AG04449 (cell line): ENCODE measurements at places on chromosomes 12 and 14.

- DNase-seq: no peak
Observed at GRCh38 chr12:97112136-97112535, 205.1 kb downstream of the NEDD1 start.

DNA sequence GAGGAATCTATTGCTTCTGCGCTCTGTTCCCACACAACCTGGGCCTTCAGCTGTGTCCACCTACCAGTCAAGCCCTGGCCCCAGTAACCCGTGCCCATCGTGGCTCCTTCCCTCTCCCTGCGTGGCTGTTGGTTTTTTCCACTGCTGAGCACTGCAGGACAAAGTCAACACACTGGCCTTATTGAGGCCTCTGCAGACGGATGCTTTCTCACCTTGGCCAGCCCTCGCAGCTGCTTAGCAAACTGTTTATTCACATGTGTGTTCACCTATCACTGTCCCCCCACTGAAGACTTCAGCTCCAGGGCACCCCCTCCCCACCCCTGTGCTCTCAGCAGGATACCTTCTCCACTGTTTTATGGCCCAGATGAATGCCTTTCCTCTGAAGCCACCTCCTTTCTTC, 12.8 kb upstream of the GPX2 start:
- DNase-seq: no peak

DNA sequence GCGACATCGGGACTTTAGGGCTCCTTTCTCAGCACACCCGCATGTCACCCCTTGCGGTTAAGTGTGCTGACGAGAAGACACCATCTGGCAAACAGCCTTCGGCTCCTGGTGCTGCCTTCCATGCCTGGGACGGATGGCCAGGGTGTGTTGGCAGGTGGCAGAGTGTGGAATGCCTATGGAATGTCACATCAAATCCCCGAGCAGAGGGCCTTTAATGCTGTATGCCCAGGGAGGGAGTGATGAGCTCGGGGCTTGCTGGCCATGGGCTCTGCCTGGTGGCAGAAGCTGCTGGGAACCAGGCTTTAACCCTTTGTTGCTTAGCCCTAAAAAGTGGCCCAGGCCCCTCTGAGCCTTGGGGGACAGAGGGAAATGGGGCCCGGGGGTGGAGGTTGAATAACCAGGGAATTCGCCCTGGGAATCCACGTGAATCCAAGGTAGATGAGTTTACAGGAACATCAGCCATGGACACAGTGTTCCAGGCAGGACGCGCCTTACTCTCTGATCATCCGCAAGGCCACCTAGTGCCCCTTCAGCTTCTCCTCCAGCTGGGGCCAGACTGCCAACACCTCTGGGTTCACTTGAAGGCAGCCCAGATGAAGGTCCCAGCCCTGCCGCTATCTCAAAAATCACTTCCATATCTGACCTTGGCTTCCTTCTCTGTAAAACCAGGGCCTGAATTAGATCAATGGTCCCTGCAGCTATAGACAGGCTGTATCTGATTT, 17.4 kb downstream of the FAM181A start:
- no peak for DNase-seq

DNA sequence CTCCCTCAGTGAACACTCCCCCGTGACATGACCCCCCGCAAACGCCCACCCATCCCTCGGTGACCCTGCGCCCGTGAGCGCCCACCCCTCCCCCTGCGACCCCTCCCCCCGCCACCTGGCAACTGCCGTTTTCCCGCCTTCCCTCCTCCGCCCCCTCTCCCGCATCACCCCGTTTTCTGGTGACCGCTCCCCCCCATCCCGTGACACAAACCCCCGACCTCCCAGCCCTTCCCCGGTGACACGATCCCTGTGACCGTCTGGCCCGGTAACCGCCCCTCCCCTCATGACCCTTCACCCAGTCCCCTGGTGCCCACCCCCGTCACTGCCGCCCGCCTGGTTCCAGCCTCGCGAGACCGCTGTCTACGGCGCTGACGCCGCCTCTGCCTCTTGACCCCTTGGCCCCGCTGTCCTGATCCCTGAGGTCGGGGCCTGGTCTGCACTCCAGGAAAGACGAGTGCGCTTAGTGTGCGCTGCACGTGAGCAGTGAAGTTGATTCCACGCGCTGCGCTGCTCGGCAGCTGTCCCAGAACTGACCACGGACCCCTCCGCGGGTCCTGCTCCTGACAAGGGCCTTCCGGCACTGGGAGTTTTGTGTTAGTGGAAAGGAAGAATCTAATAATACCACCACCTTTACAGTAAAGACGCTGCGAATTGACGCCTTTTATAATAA, 59.4 kb downstream of the DDX51 start:
- no peak for DNase-seq

- DNase-seq: no peak
Observed at GRCh38 chr14:105139831-105140239, 28.7 kb downstream of the JAG2 start.

- DNase-seq: no peak
Observed at GRCh38 chr12:105915997-105916759, 222.6 kb downstream of the NUAK1 start.

DNA sequence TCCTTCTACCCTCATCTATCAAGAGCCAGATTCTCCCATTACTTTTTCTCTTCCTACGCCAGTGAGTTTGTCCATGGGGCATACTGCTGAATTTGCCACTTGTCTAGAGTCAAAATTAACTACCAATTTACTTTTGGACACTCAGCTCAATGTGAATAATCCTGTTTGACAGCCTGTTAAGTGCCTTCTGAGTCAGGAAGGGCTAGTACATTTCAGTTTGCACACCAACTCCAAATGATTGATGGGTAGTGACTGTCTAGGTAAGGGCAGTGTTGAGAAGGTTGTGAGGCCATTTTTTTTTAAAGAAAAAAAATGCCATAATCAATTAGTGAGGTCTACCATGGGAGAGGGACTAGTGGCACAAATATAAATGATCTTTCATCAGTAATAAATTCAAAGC, 21.8 kb upstream of the TRIM9 start:
- no peak for DNase-seq

GRCh38 chr14:101918065-101918989, 46.0 kb upstream of the DYNC1H1 start:
- no peak for DNase-seq

GRCh38 chr12:58310368-58310767, 369.0 kb downstream of the ATP23 start:
- DNase-seq: no peak

GRCh38 chr12:14207905-14208551, 157.5 kb upstream of the ATF7IP start:
- no peak for DNase-seq

DNA sequence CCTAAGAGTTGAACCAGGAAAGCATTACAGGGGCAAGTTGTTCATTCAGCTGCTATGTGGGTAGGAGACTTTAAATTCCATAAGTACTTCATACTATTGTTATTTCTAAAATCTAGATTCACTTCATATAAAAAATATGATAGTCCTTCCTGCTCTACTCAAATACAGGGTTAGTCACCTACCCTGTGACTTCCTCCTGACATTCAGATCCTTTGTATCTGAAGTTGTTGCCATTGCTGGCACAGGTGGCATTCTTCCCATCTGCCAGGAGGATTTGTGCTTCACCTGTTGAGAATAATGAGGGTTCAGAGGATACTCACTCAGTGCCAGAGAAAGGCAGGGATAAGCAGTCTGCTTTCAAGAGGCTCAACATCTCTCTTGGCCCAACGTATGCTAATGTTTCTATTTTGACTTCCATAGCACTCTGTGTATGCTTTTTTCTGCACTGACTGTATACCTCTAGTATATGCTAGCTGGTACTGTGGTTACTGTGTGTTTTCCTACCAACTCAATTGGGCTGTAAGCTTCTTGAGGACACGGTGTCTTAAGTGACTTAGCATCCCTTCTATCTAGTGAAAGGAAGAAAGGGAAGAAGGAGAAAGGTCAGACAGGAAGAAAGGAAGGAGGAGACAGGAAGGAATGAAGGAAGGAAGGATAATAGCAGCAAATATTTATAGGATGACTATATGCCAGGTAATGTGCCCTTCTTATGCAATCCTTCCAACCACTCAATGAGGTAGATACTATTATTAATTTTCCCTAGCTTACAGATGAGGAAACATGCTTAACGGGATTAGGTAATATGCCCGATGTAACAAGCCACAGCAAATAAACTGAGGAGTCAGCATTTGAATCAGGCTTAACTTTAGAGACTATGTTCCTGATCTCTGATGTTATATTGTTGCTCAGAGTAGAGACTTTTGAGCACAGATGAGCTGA, 38.5 kb upstream of the FGF6 start:
- DNase-seq: no peak

DNA sequence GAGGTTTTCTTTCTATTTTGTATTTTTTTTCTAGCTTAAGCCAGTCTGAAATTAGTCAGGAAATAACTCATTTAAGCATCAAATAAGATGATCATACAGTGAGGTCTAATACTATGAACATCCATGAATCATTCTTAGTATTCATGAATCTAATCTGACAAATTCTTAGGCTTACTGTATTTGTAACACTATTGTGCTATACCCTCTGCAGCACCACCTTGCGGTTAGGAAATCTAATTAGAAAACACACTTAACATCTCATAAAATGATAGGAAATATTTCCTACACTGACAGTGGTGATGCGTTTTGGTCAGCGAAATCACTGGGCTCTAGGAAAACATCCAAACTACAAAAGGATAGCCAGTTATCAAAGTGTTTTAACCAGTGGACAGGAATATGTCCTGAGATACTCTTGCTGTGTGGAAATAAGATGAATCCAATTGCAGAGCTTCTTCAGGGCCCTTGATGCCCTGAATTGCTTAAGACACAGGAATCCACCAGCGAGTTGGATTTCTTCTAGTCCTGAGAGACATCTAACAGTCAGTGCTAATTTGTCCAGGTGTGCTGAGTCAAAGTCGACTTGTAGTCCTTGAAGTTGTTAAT, 109.3 kb upstream of the MYF6 start:
- DNase-seq: peak; percentile 33

DNA sequence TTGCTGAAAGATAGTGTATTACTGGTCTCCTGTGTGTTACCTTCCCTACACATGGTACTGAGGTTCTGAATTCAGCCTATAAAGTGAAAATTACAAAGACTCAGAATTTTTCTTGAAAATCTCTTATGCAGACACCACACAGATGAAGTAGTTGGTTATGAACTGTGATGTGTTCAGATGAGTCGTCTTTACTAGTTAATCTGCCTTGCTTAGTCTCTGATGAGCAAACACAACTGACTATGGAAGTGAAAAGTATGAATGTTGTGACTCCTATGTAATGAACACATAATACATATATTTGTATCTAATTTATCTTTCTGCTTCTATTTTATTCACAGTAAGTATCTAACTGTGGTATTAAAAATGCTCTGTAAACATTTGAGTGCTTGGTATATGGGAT, 4.7 kb downstream of the MTERF2 start:
- DNase-seq: no peak

DNA sequence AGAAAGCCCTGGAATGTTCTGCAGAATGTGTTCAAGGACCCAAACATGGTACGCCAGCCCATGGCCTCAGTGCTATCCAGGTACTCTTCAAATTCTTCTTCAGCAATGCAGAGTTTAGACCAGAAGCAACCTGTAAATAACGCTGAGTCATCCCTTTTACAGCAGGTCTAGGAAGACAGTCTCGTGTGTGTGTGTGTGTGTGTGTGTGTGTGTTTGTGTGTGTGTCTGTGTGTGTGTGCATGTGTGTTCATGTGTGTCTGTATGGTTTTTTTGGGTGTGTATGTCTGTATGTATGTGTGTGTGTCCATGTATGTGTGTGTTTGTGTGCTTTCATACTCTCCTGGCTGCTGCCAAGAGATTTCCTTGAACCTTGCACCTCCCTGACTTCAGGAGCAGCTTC, 60.1 kb upstream of the RFX4 start:
- no peak for DNase-seq

DNA sequence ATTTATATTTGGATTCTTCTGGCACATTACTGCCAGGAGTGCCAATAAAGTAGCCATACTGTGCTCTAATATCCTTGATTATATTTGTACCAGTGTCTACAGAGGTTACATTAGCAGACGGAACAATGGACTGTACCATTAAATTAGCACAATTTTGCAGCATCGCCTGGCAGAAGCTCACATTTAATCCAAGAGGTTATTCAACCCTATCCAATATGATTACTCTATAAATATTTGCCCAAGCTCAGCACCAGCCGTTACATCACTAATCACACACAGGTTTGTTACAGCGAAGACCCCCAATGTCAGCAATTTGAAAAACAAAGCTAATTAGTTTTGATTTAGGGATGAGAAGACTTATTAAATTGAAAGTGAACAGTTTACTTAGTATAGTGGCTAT, 16.9 kb upstream of the MGST1 start:
- no peak for DNase-seq

- DNase-seq: no peak
Observed at GRCh38 chr12:113271466-113271852, 50.2 kb downstream of the TPCN1 start.

DNA sequence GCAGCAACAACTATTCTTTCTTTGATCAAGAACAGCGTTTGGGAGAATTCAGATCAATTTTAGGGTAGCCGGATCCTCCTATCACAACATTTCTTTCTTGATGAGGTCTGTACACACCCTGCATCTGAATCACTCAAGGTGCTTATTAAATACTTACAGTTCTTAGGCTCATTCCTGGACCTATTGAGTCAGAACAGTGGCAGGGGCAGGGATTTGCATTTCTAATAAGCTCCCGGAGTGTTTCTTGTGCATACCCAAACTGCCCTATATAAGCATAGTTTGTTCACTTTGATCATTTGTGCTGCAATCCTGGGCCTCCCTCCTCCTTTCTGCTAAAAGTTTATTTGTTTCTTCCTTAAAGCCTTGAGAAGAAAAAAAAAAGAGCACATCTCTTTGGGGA, 80.5 kb upstream of the RPH3A start:
- no peak for DNase-seq

GRCh38 chr12:115378291-115378690, 694.3 kb upstream of the TBX3 start:
- no peak for DNase-seq

- DNase-seq: no peak
Observed at GRCh38 chr12:79676579-79676978, 14.2 kb downstream of the PAWR start.

DNA sequence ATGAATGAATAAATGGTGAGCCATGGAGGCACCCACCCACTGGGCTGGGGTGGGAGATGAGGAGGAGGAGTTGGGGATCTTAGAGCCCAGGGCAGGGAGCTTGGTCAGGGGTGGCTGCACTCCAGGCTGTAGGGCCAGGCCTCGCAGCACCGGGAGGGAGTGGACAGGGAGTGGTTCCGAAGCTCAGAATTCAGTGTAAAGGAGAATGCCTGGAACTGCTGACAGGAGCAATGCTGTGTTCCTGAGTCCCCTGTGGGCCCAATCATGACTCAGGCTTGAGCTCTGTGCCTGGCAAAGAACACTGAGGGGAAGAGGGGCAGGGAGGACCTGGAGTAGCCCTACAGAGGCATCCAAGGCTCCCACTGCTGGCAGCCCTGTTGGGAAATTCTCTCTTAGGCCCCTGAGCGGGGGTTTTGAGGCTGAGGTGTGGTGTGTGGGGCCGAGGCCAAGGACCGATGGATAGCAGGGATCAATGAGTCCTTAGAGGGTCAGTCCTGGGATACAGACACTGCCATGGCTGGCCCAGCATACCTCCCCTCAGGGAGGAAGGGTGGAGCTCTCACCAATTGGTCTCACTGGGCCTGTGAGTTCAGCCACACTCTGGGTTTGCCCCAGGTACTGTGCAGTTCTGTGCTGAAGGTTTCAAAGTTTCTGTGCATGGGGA, 9.5 kb upstream of the RABGGTA start:
- no peak for DNase-seq
